ENCODE measurements at places on chromosomes 13 and 19. TPM values are rescaled to one million over a fixed set of nuclear protein-coding genes. Genes with fewer than 3 reads are reported as not detected.

RETN gene
- not detected for total RNA-seq

SDHAF1 gene
- total RNA-seq = 16.8 TPM

ZNF382 gene
- 13.4 TPM for total RNA-seq

VAV1 gene
- total RNA-seq = 123 TPM

POU4F1 gene
- 0.20 TPM for total RNA-seq

DNA sequence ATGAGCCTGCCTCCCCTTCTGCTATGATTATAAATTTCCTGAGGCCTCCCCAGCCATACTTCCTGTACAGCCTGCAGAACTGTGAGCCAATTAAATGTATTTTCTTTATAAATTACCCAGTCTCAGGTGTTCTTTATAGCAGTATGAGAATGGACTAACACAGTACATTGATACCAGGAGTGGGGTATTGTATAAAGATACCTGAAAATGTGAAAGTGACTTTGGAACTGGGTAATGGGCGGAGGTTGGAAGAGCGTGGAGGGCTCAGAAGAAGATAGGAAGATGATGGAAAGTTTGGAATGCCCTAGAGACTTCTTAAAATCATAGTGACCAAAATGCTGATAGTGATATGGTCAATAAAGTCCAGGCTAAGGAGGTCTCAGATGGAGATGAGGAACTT, 32.8 kb downstream of the NEK5 start:
- no peaks in the 10 kb centered on the region for H3K27me3 ChIP-seq
- H3K4me1 ChIP-seq = no peaks in the 10 kb centered on the region
- no peak overlapping the region for H3K4me3 ChIP-seq
- no peaks in the 10 kb centered on the region for H3K36me3 ChIP-seq

- no peaks in the 10 kb centered on the region for H3K27me3 ChIP-seq
- no peak overlapping the region for H3K27ac ChIP-seq
- no peaks in the 10 kb centered on the region for H3K36me3 ChIP-seq
These were observed 200.2 kb downstream of the COL4A1 start for GRCh38 chr13:110106726-110107125.

DNA sequence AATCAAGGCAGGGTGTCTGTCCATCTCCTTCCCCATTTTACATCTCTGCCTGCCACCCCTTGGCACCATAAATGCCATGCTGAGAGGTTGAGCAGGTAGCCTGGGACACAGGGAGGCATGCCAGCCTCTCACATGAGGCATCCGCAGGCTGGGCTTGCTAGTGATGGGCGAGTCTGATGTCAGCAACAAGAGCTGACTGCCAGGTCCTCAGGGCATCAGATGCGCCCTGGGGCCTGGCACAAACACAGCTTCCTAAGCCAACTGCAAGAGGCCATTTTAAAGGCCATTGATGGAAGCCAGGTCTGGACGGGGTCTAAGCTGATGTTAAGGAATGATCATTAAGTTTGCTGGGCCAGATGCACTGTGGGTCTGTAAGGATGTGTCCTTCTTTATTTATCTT, 34.6 kb downstream of the MYH14 start:
- no peak overlapping the region for H3K27ac ChIP-seq
- DNase-seq = no peak
- H3K4me3 ChIP-seq = no peak overlapping the region
- no peaks in the 10 kb centered on the region for H3K27me3 ChIP-seq
- no peaks in the 10 kb centered on the region for H3K36me3 ChIP-seq

DNA sequence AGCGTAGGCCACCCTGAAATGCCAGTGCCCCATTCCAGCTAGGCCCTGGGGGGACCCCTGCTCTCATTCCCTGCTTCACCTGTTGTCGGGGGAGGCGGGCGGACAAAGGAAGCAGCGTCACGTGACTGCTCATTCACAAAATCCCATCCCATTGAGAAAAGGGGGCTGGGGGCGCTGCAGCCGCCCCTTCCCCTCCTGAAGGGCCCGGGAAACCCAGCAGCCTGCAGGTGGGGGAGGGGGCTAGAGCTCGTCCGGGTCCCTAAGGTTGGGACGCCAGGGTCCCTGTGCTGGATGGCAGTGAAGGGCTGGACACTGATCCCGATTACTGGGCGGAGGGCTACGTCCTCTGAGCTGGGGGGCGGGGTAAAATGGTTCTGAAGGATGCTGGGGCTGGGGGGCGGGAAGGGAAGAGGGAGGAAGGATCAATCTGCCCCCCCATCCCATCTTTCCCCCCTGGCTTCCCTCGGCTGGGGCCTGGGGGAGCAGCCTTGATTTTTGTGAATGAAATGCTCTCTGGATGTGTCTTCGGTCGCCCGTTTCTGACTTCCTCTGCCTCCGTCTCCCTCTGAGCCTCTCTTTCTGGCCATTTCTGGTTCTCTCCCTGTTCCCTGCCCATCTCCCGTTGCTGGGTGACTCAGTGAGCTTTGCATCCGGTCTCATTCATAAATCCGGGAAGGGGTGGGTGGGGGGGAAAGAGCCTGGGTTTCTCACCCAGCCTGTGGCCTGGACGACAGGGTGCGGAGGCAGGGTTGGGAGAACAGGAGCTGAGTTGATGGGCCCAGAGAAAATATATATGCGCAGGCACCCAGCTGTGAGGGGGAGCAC, 816 bp downstream of the SPRED3 start:
- H3K27ac ChIP-seq = no peak overlapping the region
- H3K27me3 ChIP-seq = peaks cover 40% of the 10 kb centered on the region
- H3K36me3 ChIP-seq = peaks cover 3% of the 10 kb centered on the region

- H3K36me3 ChIP-seq = no peaks in the 10 kb centered on the region
- no peak overlapping the region for H3K4me3 ChIP-seq
- H3K27ac ChIP-seq = no peak overlapping the region
- H3K4me1 ChIP-seq = no peaks in the 10 kb centered on the region
- no peaks in the 10 kb centered on the region for H3K27me3 ChIP-seq
These were observed 111.1 kb downstream of the COG6 start for GRCh38 chr13:39766464-39767158.

DNA sequence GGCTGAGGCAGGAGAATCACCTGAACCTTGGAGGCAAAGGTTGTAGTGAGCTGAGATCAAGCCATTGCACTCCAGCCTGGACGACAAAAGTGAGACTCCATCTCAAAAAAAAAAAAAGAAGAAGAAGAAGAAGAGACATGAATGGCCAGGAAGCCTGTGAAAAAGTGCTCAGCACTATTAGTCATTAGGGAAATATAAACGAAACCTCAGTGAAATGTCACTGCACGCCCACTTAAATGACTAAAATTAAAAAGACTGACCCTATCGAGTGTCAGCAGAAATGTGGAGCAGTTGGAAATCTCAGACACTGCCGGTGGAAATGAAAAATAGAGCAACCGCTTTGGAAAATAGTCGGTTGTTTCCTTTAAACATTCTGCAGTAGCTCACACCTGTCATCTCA, 5.5 kb upstream of the TYROBP start:
- no peak overlapping the region for H3K4me3 ChIP-seq
- no peaks in the 10 kb centered on the region for H3K36me3 ChIP-seq
- no peaks in the 10 kb centered on the region for H3K27me3 ChIP-seq
- no peak for DNase-seq
- peaks cover 21% of the 10 kb centered on the region for H3K4me1 ChIP-seq

DNA sequence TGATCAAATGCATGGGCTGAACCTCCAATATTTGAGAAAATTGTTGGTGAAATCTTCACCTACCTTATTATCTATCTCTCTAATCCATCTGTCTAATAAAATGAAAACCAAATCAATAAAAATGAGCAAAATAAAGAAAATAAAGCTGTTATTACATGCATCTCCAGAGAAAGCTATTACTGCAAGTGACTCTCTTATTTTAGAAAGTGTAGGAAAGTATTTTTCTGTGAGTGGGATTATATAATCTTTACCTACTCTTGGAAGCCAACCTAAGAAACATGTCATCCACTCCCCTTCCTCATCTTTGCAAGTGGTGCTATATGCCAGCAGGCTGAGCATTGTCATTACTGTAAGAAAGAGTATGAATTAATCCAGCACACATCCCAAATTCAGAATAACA, 191.5 kb upstream of the RFC3 start:
- H3K27ac ChIP-seq = no peak overlapping the region
- H3K4me1 ChIP-seq = peaks cover 9% of the 10 kb centered on the region
- H3K36me3 ChIP-seq = no peaks in the 10 kb centered on the region
- no peak overlapping the region for H3K4me3 ChIP-seq
- DNase-seq = no peak

GRCh38 chr13:83086948-83087347, 795.3 kb downstream of the SLITRK1 start:
- no peak for DNase-seq
- no peaks in the 10 kb centered on the region for H3K36me3 ChIP-seq
- H3K27ac ChIP-seq = no peak overlapping the region

- H3K4me3 ChIP-seq = no peak overlapping the region
- no peaks in the 10 kb centered on the region for H3K36me3 ChIP-seq
These were observed 73.4 kb upstream of the UBL3 start for GRCh38 chr13:29923554-29924481.

- H3K4me1 ChIP-seq = peaks cover 37% of the 10 kb centered on the region
- no peaks in the 10 kb centered on the region for H3K36me3 ChIP-seq
- no peak overlapping the region for H3K27ac ChIP-seq
- no peak for DNase-seq
- no peak overlapping the region for H3K4me3 ChIP-seq
- peaks cover 24% of the 10 kb centered on the region for H3K27me3 ChIP-seq
These were observed 21.3 kb downstream of the GADD45B start for GRCh38 chr19:2497186-2497585.

DNA sequence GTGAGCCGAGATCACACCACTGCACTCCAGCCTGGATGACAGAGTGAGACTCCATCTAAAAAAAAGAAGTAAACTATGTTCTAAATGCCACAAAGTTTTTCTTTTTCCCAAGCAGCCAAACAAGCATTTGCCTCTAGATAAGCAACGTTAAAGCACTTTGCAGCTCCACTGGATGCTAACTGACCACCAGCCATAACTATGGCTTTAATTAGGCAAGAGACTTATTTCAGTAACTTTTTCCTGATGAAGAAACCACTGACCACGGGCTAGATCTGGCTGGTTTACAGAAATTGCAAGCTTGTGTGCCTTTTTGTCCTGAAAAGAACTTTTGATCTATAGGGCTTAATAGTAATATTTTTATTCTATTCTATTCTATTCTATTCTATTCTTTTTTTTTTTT, 22.1 kb downstream of the CD70 start:
- peaks cover 36% of the 10 kb centered on the region for H3K27me3 ChIP-seq
- H3K36me3 ChIP-seq = no peaks in the 10 kb centered on the region
- H3K4me1 ChIP-seq = no peaks in the 10 kb centered on the region
- no peak overlapping the region for H3K27ac ChIP-seq

- DNase-seq = no peak
- no peaks in the 10 kb centered on the region for H3K27me3 ChIP-seq
- H3K36me3 ChIP-seq = no peaks in the 10 kb centered on the region
- no peaks in the 10 kb centered on the region for H3K4me1 ChIP-seq
- H3K4me3 ChIP-seq = no peak overlapping the region
These were observed 476.6 kb downstream of the IRS2 start for GRCh38 chr13:109309625-109310363.

DNA sequence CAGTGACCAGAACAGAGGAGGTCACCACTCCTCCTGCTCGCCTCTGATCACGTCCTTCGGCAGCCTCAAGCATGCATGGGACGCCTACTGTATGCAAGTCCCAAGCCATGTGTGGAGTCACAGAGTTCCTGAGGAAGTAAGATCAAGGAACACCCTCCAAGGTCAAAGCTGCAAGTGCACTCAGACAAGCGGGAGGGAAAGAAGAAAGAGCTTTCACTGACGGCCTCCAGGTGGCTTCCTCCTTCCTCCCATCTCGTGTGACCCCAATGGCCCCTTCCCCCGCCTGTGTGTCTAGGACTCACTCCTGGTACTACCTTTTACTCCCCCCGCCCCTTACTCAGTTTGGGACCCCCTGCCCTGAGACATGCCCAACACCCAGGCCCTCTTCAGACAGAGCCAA, 6.1 kb downstream of the HAUS8 start:
- no peak for DNase-seq
- H3K4me3 ChIP-seq = no peak overlapping the region
- peaks cover 65% of the 10 kb centered on the region for H3K36me3 ChIP-seq
- no peak overlapping the region for H3K27ac ChIP-seq
- peaks cover 63% of the 10 kb centered on the region for H3K4me1 ChIP-seq

DNA sequence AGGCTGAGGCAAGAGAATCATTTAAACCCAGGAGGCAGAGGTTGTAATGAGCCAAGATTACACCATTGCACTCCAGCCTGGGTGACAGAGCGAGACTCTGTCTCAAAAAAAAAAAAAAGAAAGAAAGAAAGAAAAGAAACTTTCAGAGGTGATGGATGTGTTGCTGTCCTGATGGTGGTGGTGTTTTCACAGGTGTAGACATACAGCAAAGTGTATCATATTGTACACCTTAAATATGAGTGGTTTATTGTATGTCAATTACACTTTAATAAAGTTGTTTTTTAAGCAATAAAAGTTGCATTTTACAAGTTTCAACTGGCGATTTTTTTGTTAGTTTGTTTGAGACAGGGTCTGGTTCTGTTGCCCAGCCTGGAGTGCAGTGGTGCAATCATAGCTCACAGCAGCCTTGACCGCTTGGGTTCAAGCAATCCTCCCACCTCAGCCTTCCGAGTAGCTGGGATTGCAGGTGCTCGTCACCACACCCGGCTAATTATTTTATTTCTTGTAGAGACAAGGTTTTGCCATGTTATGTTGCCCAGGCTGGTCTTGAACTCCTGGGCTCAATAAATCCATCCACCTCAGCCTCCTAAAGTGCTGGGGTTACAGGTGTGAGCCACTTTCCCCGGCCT, 13.5 kb upstream of the INSR start:
- H3K4me3 ChIP-seq = no peak overlapping the region
- H3K27me3 ChIP-seq = no peaks in the 10 kb centered on the region
- DNase-seq = no peak
- H3K36me3 ChIP-seq = no peaks in the 10 kb centered on the region
- H3K27ac ChIP-seq = no peak overlapping the region

DNA sequence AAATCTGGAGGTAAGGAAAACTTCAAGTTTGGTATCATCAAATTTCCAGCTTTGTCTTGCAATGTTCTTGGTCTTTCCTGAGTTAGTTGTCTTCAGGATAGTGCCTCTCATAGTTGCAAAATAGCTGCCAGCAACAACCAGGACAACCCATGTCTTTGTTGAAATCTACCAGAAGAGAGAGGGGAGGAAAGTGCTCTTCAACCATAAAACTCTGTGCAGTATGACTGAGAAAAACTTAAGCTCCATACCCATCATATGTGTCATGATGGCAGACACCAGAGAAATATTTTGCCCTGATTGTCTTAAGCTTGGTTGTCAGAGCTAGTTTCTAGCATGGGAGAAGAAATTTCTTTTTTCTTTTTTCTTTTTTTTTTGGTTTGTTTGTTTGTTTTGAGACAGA, 103.3 kb downstream of the SPRY2 start:
- no peaks in the 10 kb centered on the region for H3K36me3 ChIP-seq
- H3K4me1 ChIP-seq = no peaks in the 10 kb centered on the region
- H3K27ac ChIP-seq = no peak overlapping the region
- H3K4me3 ChIP-seq = no peak overlapping the region
- DNase-seq = no peak
- no peaks in the 10 kb centered on the region for H3K27me3 ChIP-seq

DNA sequence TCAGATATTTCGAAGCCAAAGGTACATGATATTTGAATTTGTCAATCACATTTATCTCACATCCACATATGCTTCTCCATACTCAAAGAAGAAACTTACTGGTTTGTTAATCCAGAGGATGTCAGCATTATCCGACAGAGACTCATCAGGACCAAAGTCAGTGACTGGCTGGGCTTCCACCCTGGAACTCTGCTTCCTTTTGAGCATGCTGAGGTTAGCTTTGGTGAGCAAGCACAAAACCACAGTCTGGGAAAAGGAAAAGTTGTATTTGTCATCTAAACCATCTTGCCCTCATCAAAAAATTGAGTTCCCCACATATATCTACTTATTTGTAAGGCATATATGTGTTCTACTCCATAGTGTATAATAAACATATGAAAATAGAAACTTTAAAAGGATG, 17.4 kb downstream of the NALCN start:
- no peaks in the 10 kb centered on the region for H3K36me3 ChIP-seq
- H3K4me1 ChIP-seq = no peaks in the 10 kb centered on the region
- DNase-seq = no peak
- no peaks in the 10 kb centered on the region for H3K27me3 ChIP-seq
- no peak overlapping the region for H3K27ac ChIP-seq
- no peak overlapping the region for H3K4me3 ChIP-seq
